ENCODE measurements at places on chromosomes 5 and 9.

- DNase-seq: peak; percentile 95
Measured at GRCh38 chr9:36401164-36401740, 1.2 kb upstream of the RNF38 start.

- DNase-seq: no peak
Measured at GRCh38 chr9:131546336-131547084, 1.2 kb downstream of the PRRT1B start.

DNA sequence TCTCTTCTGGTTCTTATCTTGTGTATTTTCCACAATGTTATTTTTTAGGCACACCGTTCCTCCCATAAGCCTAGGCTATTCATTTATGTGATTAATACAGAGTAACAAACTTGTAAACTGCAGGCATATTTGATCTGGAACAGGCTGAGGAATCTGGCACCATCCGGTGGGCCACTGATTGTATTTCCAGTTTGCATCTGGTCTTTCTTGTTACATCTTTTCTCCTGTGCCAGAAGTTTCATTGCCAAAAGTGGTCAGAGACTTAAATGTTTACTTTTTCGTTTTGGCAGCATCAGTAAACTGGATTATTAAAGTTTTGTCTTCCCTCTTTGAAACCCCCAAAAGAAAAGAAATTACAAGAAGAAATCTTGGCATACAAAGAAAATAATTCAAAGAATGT lies 17.9 kb upstream of the ZCCHC7 start:
- DNase-seq: no peak

- DNase-seq: no peak
Measured at GRCh38 chr9:134435550-134436378, 109.5 kb downstream of the RXRA start.

DNA sequence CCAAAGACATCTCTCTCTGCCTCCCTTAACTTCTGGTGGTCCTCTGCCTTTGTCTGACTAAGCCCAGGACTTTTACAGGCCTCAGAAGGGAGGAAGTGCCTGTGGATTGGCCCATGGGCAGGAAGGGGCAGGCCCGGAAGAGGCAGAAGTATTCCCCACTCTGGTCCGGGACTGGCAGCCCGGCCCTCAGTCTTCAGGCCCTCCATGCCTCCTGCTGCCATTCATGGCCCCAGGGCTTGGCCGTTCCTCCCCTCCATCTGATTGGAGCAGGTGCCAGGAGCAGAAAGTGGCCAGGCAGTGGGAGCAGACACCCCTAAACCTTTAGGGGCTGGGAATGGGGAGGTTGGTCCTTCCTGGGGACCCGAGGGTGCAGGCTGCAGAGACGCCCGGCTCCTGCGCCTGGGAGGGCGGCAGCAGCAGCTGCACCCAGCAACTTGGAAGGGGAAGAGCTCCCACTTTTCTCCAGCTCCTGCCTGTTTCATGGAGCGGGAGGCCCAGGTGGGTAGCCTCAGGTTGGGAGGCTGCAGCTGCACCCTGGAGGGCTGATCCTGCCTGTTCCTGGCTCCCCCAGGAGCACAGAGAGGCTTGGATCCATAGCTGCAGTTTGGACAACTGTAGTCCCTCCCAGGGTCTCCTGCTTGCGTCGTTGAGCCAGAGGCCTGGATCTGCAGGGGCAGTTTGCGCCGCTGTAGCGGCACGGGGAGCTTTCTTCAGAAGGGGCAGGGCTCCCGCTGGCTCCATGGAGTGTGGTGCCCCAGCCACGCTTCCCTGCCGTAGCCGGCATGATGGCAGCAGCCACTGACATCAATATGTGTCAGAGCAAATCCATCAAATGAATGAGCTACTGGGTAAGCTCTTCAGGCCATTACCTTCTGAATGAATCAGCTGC lies 661.5 kb upstream of the NUDT12 start:
- DNase-seq: no peak
